ENCODE measurements at places on chromosomes 16 and 17.

DNA sequence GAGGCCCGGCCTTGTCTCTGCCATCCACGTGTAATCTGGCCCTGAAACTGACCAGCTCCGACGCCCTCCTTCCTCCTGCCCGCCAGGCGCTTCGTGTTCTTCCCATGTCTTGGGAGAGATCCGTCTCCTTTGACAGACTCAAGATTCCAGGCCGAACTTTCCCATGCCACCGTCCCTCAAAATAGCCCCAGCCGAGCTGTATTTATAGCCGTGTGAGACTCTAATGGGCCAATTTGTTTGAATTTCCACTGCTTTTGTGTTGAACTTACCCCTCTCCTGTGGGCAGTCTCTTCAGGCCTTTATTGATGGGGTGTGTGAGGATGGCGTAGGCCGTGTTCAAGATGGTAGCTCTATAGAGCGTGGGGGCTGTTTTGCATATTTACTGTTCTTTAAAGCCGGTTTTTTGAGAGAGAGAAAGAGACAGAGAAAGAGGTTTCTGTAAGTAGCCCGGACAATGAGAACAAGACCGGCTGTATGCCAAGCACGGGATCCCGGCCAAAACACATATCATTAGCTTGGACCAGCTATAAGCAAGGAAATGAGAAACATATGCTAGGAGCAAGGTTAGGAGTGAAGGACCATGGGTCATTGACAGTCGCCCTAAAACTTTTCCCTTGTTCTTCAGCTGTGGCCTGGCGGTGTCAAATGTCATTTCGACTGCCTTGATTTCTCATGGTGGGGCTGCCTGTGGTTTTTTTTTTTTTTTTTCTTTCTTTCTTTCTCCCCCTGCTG is 124.5 kb upstream of the ZFHX3 start:
- no peak overlapping the region for H3K4me3 ChIP-seq
- no peak for DNase-seq
- no peak overlapping the region for H3K27ac ChIP-seq
- no peaks in the 10 kb centered on the region for H3K27me3 ChIP-seq

- H3K27me3 ChIP-seq, result peaks cover 2% of the 10 kb centered on the region
- peak overlapping the region; percentile 88 for H3K4me3 ChIP-seq
- no peak for DNase-seq
Measured at GRCh38 chr16:10744370-10745030, 858 bp downstream of the NUBP1 start.

GRCh38 chr16:86363836-86364618 is 146.3 kb upstream of the FOXF1 start:
- H3K36me3 ChIP-seq, result no peaks in the 10 kb centered on the region
- H3K4me3 ChIP-seq, result no peak overlapping the region
- peaks cover 21% of the 10 kb centered on the region for H3K27me3 ChIP-seq

GRCh38 chr17:9969301-9969935 is 64.3 kb upstream of the RCVRN start:
- no peak for DNase-seq
- H3K27me3 ChIP-seq, result no peaks in the 10 kb centered on the region
- H3K27ac ChIP-seq, result no peak overlapping the region
- H3K4me1 ChIP-seq, result no peaks in the 10 kb centered on the region
- no peak overlapping the region for H3K4me3 ChIP-seq

All from activated naive CD8-positive, alpha-beta T cell treated with anti-CD3 and anti-CD28 coated beads, Interleukin-2, amount 50 U/mL, for 24 hours (primary cell).